Stimulated activated CD8-positive, alpha-beta memory T cell treated with anti-CD3 and anti-CD28 coated beads, Interleukin-7, amount 100 ng/mL, for 1 hour (primary cell): ENCODE measurements at places on chromosomes 7 and 10.

- no peak for DNase-seq
Observed at GRCh38 chr10:117411479-117412399, 36.5 kb upstream of the PDZD8 start.

DNA sequence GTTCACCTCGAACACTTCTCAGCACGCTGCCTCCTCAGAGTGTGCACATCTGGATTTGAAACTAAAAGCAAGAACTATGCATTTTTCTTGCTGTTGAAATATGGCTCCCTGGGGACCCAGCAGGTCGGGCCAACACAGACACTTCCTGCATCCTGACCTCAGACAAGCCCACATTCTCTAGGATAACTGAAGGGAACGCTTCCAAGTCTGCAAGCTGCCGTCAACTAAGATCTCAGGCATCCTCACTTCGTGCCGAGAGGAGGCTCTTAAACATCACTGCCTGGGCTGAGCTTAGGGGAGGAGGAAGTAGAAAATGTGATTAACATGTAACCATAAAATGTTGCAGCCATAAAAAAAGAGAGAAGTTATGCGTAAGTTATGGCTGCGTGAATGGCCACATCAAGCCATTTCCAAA, 65.5 kb downstream of the PYROXD2 start:
- no peak for DNase-seq

DNA sequence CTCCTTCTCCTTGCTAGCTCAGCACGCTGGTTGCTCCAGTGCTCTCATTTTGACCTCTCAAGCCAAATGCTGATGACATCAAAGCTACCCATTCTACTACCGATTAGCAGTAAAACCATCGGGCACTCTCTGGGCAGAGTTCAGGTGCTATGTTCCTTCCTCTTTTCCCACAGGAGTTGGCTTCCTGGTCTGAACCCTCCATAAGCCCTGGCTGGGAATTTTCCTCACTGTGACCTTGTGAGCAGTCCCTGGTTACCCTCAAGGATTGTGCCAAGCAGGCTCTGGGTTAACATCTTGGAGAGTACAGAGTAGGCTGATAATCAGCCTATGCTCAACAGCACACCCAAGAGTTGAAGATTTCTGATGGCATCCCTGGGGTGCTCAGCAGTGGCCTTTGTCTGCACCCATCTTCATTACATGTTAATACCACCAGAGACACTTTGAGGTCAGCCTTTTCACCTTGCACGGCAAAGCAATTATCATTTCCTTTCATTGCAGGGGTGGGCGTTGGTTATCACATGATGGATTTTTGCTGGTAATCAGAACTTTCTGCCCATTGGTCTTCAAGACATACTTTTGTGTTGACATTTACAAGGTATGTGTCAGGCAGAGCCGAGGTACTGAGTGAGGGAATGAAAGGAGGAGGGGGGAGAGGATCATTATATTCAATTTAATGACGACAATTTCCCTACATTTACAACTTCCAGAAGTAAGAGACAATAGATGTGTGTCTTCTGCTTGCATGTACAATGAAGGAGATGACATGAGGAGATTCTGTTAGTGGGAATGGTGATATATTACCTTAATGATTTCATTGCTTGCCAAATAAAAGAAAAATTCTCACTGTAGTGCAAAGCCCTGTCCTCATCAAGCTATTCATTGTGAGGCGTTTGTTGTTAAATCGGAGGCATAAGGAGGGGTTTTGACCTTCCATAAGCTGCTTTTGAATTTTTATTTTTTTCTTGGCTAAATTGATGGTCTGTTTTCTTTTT, 452.0 kb downstream of the LRMDA start:
- DNase-seq = no peak

- DNase-seq = no peak
Observed at GRCh38 chr7:108165723-108166122, 35.6 kb upstream of the LAMB4 start.

DNA sequence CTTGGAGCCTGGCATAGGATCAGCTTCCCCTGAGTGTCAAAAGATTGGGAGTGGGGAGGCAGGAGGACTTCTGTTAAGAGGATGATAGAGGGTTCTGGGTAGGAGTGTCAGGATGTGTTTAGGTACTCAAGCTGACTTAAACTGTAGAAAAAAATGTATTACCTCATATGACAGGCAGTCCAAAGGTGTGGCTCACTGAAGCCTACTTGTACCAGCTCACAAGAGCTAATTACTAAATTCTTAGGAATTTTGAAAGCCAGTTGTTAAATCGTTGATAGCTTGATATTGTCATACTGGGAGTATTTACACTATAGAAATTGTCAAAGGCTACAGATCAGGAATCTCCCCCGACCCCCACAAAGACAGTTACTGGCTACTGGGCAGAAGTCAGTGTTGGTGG, 32.1 kb downstream of the FAS start:
- no peak for DNase-seq

GRCh38 chr7:101947899-101948298, 130.5 kb downstream of the CUX1 start:
- DNase-seq = no peak

DNA sequence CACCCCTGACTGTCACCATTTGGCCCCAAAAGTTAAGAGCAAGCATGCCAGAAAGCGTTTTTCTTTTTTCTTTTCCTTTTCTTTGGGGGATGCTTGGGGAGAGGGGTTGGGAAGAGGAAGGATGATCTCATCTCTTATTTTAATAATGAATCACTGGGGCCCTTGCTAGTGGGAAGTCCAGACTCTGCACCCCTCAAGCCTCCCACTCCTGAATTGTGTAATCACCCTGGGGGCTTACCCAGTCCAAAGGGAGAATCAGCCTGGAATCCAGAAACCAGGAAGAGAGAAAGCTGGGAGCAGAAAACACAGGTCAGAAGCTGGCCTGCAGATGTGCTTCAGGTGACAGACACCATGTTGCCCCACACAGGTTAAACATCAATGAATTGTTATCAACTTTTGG, 14.7 kb upstream of the HABP2 start:
- DNase-seq = no peak

GRCh38 chr7:111199643-111200042, 108.7 kb downstream of the LRRN3 start:
- no peak for DNase-seq

- no peak for DNase-seq
Observed at GRCh38 chr7:70568674-70569334, 563.1 kb upstream of the GALNT17 start.

DNA sequence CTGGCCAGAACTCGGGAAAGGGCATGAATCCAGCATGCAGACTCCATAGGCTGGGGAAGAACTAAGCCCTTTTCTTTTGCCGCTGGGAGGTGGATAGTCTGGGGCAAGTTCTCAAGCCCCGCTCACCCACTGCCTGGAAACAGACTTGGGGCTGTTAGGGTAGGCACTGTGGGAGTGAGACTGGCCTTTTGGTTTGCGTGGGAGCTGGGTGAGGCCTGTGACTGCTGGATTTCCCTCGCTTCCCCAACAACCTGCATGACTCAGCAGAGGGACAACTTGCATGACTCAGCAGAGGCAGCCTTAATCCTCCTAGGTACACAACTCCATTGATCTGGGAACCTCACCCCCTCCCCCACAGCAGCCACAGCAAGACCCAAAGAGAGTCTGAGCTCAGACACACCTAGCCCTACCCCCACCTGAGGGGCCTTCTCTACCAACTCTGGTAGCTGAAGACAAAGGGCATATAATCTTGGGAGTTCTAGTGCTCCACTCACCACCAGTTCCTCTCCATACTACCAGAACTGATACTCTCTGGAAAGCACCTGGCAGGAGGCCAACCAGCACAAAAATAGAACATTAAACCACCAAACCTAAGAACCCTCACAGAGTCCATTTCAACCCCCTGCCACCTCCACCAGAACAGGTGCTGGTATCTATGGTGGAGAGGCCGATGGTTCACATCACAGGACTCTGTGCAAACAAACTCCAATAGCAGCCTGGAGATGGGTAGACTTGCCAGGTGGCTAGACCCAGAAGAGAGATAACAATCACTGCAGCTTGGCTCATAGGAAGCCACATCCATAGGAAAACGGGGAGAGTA, 81.4 kb upstream of the LAMB4 start:
- DNase-seq = no peak

DNA sequence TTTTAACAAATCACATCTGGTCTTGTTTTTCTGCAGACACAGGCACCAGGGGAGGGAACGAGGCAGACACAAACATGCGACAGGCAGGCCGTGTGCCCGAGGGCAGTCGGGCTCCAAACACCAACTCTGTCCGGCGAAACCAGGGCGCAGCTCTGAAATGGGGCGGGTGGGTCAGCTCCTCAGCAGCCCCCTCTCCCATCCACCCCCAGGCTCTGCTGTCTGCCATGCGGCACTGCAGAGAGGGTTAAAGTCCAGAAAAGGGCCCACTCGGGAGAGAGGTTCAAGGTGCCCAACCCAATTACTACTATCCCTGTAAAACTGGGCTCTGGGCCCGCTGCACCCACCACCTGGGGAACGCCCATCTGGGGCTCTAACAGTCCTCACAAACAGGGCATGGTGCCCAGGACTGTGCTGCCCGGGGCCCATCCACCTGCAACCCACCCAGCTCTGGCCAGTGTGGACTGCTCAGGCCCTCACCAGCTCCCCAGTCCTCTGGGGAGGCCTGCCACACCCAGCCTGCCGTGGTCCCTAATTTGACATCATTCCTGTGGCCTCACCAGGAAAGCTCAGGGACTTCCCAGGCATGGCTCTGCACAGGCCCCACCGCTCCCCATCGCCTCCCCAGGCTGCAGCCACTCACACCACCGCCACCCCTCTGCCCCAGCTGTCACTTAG, 18.7 kb downstream of the YKT6 start:
- no peak for DNase-seq

DNA sequence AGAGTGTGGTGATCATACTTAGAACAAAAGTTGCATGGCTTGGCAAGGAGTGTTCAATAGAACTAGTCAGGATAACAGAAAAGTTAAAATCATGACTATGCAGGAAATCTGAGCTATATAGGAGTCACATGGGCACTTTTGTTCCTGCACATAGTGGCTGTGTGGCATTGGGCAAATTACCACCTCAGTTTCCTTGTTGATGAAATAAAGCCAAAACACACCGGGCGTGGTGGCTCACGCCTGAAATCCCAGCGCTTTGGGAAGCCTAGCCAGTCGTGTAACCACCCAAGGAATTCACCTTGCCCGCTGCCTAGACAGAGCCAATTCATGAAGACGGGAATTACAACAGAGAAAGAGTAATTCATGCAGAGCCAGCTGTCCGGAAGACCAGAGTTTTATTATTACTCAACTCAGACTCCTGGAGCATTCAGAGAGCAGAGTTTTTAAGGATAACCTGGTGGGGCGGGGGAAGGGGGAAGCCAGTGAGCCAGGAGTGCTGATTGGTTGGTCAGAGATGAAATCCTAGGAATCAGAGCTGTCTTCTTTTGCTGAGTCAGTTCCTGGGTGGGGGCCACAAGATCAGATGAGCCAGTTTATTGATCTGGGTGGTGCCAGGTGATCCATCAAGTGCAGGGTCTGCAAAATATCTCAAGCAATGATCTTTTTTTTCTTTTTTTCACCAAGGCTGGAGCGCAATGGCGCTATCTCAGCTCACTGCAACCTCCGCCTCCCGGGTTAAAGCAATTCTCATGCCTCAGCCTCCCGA, 6.4 kb upstream of the MKRN1 start:
- no peak for DNase-seq

DNA sequence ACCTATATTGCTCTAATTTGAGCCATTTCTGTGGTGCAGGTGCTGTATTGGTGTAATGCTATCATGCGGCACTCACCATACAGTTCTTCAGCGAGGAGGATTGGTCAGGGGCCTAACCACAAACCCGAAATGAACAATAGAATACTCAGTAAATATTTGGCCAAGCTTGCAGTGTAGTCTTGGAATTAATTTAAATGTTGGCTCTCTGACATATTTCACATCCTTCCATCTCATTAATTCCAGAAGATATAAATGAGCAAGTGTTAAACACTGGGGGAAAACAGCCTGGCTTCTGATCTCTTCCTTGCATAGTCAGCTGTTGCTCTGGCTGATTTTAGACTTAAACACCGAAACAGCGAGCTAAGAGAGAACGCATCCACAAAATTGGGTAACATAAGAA, 663.1 kb upstream of the GHITM start:
- no peak for DNase-seq

DNA sequence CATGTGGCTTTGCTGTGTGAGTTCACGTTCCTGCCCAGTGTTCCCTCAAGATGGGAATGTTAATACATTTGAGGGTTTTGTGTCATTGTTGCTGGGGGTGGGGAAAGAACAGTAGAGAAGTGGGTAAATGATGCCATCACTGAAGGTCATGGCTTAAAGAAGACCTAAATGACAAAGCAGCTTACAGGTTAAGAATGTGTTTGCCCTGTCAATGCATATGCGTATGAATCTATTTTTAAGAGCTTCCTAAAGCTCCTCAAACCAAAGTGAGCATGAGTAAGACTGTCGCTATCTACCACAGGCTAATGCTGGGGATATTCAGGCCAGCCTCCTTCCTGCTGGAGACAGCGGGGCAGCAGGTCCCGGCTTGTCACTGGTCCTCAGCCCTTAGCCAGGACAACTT, 162.9 kb downstream of the CREB5 start:
- DNase-seq = no peak

DNA sequence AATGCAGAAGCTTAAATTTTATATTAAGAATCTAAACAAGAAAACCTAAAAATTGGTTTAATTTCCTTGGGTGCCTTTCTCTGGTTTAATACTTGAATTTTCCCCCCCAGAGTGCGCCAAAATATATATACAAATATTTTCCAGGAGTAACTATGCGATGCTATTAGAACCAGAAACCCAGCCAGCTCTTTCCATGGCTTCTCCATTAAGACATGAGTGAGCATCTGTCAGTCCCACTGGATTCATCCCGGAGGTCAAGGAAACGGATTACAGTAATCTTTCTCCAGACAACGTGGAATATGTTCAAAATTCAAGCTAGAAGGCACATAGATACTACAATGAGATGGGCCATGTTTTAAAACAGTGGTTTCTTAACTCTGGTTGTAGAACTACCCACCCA, 148.8 kb downstream of the TAX1BP1 start:
- no peak for DNase-seq

- DNase-seq = no peak
Observed at GRCh38 chr10:124351481-124352220, 67.1 kb downstream of the OAT start.

- DNase-seq = no peak
Observed at GRCh38 chr10:86252556-86252955, 114.0 kb downstream of the GRID1 start.

DNA sequence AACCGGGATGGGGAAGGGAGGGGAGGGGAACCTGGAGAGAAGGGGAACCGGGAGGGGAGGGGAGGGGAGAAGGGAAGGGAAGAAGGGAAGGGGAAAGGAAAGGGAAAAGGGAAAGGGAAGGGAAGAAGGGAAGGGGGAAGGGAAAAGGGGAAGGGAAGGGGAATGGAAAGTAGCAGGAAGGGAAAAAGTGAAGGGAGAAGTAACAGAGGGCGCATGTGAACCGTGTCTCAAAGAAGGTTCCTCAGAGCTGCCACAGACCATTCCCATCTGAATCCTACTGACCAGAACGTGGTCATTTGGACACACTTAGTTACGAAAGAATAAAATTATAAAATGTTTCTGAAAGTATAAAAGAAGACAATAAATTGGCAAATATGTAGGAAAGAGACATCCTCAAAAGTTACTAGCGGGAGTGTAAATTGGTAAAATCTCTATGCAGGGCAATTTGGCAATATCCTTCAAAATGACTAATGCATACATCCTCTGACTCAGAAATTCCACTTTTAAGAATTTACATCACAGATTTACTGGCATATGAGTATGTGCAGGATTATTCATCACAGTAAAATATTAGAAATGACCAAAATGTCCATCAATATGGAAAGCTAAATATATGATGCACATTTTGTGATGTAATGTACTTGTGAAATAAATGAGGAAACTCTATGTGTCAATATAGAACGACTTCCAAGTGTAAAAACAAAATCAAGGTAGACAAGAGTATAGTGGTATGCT, 12.9 kb downstream of the C10orf67 start:
- no peak for DNase-seq

- DNase-seq = no peak
Observed at GRCh38 chr10:124149189-124150042, 56.0 kb upstream of the CHST15 start.
